ENCODE measurements at places on chromosomes 7 and 10.
A peak's percentile ranks its signal among the peaks of the same experiment; 100 is the strongest.

GRCh38 chr7:25698451-25699113, 453.4 kb upstream of the NFE2L3 start:
- DNase-seq: no peak

- no peak for DNase-seq
Observed at GRCh38 chr10:118723466-118723865, 31.3 kb downstream of the CACUL1 start.

DNA sequence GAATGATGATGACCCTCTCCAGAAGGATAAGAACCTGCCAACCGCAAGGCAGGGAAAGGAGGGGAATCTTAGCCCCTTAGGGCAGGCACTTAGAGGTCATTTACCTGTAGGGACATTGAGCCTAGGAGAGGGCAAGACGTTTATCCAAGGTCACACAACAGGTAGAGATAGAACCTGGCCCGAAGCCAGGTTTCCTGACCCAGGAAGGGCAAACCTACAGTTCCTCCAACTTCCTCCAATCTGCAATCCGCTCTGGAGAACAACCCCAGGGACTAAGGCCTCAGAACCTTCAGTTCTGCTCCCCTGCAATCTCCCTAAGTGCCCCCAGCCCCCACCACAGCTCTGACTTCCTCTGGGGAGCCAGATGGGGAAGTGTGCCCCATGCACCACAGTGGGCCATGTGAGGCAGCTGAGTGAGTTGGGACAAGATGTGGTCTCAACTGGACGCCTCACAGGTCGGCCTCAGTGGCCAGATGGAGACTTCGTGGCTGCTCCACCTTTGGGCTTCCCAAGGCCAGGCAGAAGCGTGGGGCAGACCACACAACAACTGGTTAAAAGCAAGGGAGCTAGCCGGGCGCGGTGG, 1.4 kb upstream of the PSAP start:
- DNase-seq: no peak

DNA sequence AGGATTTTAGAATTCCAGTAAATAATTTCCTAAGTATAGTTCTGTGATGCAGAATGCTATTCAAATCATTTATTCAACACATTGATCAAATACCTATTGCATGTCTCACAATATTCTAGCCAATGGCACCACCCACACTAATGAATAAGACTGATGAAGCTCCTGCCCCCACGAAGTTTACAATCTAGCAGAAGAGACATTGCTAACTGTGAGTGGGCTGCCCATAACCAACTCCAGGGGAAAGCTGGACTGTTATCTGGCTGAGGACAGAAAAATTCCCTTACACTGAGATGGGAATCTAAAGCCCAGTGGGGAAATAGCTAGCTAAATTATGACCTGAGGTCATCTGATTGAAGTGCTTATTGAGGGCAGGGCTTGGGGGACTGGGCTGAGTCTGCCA, 128.8 kb upstream of the LYZL2 start:
- DNase-seq: no peak

DNA sequence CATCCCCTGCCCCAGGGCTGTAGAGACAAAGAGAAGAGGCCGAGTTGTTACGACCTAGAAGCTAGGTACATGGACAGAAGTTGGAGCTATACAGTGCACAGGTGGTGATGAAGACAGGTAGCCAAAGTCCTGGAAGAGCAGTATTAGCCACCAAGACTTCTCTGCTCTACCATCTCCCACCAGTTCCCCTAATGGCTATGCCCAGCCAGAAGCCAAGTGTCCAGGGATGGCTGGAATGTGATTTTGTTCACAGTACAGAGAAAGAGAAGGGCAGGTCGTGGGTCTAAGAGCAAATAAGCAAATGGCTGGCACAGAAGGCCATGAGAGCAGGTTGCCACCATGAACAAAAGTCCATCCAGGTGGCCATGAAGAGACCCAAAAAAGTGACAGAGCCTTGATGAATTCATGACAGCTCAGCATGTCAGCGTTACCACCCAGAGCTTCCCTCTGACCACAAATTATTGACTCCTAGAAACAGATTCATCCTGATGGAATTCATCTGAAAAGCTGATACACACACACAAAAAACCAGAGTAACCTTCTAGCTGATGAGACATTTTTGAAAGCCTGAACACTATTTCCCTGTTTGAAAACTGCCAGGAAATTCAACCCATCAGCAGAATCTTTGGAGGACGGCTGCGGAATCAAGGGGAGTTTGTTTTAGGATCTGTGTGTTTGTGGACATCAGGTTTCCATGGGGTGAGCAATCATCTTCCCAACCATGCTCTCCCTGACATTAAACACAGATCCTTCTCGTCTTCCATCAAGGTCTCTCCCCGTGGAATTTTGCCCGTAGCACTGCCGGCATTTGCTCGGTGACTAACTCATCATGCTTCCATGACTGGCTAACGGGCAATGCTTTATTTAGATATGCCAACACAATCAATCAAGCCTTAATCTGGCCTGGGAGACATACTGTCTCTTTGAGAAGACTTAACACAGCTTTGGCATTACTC, 906.7 kb upstream of the AUTS2 start:
- DNase-seq: no peak

DNA sequence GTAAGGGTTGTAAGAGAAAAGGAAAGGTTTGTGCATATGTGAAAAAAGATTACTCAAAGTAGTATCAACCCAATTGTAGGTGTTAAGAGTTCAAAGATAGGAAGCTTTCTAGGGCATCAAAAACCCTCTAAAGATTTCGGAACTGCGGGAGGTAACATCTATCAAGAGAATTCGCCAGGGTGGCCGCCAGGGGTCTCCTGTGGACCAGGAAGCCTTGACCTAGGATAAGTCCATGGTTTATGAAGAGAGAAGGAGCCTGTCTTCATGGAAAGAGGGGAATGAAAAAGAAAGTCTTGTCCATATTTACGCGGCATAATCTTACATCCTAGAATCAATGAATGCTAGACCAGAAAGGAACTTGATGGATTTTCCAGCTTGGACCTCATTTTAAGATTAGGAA, 140.7 kb upstream of the CALCR start:
- DNase-seq: no peak

DNA sequence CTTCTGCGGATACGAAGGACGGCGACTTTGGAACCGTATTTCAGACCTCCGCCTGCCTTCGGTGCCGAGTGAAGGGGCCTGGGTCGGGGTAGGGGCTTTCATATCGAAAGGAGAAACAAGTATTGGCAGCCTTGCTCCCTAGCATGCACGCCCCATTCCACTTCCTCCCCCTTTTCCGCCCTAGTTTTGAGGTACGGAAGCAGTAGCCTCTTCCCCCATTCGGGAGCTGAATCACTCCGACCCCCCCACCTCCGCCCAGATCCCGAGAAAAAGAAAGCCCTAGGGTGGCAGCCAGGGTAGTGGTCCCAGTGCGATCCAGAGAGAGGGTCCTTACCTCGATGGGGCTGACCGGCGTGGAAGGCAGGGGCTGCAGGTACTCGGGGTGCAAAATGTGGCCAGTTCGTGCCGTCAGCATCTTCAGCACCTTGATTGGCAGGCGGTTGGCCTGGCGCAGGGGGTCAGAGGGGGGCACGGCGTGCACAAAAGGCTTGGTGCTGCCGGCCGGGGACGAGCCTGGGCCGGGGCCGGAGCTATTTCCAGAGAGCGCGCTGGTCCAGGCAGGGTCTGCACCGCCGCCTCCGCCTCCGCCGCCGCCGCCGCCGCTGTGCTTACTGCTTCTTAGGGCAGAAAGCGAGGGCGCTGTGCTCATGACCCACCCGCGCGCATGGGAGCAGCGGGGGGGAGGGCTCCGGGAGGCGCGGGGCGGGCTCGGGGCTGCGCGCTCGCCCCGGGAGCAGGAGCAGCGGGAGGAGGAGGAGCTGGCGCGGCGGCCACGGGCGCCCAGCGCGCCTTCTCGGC, 594 bp downstream of the ZNF503 start:
- peak; percentile 62 for DNase-seq

DNA sequence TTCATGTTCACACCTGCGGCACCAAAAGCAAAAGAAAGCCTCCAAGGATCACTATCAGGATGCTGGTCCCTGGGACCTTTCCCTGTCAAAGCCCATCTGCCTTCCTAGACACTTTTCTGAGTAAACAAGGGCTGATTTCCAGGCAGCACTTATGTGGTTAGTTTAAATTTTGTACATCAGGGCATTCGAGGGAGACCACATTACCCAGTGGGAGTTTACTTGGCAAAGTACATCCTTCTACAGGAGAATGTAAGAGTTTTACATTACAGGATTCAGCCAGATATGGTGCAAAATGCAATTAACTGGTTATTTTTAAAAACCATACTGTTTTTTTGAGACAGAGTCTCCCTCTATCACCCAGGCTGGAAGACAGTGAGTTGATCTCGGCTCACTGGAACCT, 132.1 kb downstream of the CSTF2T start:
- DNase-seq: peak; percentile 3

Measured in NCI-H345 (cell line).